Suppressor macrophage treated with lipopolysaccharide for 1 hour (primary cell): ENCODE measurements at places on chromosomes 4 and X.

DNA sequence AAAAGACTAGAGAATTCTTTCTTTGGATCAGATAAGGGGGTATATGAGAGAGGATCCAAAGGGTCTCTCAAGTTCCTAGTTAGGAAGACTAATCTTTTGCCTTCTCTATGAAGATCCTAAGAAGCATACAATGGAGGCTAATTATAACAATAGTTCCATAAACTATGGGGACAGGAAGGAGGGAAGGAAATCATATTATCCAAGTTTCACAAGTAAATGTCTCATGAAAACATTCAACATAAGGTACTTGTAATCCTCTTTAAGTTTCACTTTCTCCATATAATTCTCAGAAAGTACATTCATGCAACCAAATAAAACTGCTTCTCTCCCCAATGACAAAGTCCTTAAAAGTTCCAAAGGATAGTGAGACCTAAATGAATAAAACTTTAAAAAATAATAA, 27.1 kb downstream of the STX18 start:
- no peak for DNase-seq

DNA sequence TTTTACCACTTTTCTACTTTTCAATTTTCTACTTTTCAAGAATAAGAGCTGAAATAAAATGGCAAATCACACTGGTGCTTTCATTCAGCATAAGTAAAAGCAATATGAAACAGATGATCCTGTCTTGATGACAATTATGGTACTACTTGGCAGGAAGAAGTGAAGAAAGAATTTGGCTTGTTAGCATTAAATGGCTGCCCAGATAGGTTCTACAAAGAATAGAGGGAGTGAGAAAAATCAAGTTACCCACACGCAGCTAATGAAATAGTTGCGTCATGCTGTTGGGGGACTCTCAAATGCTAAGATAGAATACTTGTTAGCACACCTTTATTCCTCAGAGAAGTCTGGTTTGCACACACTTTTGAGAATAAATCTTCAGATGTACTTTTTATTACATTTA, 12.5 kb upstream of the LCORL start:
- DNase-seq, result no peak

DNA sequence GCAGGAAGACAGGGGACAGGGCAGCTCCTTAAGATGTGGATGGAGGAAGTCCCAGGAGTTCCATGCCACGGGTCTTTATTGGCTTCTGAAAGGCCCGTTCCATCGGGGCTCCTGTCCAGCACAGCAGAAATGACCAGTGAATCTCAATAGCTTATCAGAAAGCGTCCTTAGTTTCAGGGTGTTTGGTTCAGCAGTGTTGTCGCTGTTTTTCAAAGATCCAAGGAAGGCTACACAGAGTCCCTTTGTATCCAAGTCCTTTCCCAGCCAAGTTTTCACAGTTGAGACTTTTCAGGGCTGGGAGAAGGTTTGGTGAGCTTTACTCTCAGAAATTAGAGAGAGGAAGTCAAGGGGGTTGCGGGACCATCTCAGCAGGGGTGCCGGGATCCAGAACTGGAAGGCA, 5.0 kb upstream of the ZCCHC4 start:
- no peak for DNase-seq

- peak; percentile 12 for DNase-seq
Measured at GRCh38 chr4:142402900-142403299, 443.2 kb downstream of the INPP4B start.

DNA sequence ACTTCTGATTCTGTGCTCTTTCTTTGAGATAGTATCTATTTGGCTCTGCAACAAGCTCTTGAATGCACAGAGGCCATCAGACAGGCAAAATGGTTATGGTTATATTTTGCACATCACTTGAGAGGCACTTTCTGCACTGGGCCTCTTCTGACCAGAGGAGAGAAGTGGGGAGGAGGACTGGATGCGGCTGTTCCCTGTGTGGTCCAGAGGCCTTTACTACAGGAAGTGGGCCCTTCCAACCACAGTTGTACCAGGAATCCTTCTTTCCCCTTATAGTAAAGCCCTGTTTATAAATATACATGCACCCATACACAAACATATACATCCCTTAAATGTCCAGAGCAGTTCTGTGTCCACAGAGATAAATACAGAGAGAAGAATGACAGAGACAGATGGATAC, 182.7 kb upstream of the HHIP start:
- no peak for DNase-seq

- no peak for DNase-seq
Measured at GRCh38 chr4:182212211-182212761, 30.9 kb upstream of the TENM3 start.

- no peak for DNase-seq
Measured at GRCh38 chr4:108351791-108352190, 183.1 kb upstream of the LEF1 start.

GRCh38 chr4:183636923-183637322, 22.1 kb downstream of the RWDD4 start:
- DNase-seq, result no peak

GRCh38 chr4:6658597-6659075, 18.2 kb downstream of the MRFAP1 start:
- peak; percentile 76 for DNase-seq

- DNase-seq, result no peak
Measured at GRCh38 chr4:143281507-143282190, 55.0 kb upstream of the GAB1 start.

DNA sequence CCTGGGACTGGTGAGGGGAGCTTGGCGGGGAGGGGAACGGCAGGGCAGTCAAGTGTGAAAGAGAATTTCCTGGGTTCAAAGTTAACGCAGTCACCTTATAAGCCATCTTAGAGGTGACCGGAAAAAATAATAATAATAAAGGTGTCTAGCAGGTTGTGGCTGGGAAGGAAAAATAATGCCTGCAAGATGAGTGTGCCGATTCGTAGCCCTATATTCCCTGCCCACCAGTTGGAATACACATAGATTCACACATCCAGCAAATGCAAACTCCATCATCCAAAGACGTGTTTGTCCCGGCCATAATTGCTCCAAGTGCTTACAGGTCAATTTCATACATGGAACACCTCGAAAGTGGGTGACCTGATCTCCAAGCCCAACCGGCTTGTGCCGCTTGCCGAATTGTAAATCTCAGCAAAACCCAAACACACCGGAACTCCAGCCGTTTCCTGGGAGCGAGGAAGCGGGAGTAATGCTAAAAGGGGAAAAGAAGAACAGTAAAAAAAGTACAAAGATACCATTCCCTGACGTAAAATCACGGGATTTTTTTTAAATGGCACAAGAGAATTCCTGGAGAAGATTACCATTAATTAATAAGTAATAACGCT, 1.3 kb upstream of the FAT1 start:
- DNase-seq, result no peak

DNA sequence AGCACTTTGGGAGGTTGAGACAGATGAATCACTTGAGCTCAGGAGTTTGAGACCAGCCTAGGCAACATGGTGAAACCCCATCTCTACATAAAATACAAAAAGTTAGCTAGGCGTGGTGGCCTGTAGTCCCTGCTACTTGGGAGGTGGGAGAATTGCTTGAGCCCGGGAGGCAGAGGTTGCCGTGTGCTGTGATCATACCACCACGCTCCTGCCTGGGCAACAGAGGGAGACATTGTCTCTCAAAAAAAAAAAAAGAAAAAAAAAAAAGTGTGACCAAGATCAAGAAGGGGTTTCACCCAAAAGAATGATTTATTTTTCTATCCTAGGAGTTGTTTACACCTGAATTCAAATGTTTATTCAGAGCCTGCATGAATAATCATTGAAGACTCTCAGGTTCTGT, 572.4 kb upstream of the GALNT7 start:
- DNase-seq, result no peak

- DNase-seq, result no peak
Measured at GRCh38 chr4:71348586-71348985, 9.8 kb downstream of the SLC4A4 start.

DNA sequence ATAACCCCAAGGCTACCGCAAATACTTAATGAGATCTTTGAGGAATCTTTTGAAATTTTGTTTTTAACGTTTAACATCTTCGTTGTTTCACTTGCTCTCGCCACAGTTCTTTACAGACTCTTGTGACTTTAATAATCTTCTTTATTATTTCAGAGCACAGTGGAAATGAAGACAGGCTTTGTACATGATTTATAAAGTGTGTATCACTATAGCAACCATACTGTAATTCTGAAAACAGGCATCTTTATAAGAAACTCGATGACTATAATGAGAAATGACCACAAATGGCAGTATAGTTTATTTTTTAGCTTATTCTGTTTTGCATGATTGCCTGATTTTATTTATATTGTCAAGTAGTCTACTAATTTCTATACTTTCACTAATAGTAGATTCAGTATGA, 224.4 kb upstream of the GALNTL6 start:
- no peak for DNase-seq

DNA sequence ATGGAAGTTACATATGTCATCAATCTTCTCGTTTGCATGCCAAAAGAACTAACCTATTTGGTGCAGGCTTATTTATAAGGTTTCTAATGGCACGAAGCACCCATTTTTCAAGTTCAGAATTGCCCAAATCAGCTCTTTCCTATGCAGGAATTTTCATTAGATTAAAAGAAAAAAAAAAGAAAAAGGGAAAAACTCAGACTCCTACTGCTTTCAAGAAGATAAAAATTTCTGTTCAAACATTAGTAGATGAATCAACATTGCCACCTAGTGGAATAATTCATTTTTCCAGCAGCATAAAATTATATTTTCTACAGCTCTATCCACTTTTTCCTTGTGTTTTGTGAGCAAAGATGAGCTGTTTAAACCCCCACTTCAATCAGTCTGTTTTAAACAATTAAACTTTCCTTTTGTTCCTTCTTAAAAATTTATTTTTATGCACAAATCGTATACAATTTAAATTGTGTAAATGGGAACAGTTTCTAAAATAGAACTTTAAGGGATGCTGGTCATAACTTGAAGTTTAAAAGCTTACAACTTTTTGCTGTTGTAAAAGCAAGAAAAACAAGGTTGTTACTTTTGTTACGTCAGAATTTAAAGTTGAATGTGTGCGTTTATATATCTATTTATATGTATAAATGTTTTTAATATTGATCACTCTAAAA, 309.9 kb downstream of the ARAP2 start:
- peak; percentile 71 for DNase-seq

GRCh38 chrX:10467793-10468192, 152.6 kb downstream of the MID1 start:
- DNase-seq, result peak; percentile 67

DNA sequence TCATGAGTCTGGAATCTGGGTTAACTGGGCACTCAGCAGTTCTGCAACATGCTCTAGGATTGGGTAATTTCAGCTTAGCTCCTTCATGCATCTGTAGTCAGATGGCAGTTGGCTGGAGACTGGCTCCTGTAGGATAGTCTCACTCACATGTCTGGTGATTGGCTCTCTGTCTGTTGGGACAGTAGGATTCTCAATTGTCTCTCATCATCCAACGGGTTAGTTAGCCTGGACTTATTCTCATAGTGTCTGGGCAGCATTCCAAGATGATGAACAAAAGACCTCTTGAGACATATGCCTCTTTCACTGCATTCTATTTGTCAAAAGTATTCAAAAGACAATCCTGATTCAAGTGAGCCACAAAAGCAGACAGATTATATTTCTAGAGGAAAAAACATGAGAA, 795.6 kb upstream of the GALNTL6 start:
- no peak for DNase-seq

GRCh38 chr4:39429476-39430334, 23.0 kb downstream of the KLB start:
- no peak for DNase-seq

DNA sequence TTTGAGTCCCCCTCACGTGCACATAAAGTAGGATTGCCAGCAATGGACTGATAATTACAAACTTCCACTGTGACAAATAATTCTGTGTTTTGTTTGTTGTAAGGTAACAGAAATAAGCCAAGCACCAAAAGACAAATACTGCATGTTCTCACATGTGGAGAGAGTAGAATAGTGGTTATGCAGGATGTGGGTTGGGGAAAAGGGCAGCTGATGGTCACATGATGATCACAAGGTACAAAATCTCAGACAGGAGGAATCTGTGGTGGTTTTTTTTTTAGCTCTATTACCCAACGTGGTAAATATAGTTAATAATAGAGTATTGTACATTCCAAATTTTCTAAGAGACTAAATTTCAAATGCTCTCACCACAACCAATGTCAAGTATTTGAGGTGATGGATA, 182.3 kb downstream of the BANK1 start:
- DNase-seq, result no peak

- DNase-seq, result no peak
Measured at GRCh38 chr4:139853309-139853708, 187.7 kb downstream of the MGST2 start.

DNA sequence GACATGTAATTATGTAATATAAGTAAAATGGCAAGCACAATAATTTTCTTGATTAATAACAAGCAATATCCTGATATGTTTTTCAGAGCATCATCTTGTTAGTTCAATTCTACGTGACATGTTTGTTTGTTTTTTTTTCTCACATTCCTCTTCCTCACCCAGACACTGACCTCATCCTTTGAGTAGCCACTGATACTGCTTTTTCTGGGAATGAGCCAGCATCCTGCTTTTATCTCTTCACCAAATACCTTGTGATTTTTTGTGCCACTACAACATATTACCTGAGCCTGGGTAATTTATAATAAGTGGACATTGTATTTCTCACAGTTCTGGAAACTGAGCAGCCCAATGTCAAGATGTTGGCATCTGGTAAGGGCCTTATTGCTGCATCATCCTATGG, 484.0 kb downstream of the NAF1 start:
- no peak for DNase-seq

DNA sequence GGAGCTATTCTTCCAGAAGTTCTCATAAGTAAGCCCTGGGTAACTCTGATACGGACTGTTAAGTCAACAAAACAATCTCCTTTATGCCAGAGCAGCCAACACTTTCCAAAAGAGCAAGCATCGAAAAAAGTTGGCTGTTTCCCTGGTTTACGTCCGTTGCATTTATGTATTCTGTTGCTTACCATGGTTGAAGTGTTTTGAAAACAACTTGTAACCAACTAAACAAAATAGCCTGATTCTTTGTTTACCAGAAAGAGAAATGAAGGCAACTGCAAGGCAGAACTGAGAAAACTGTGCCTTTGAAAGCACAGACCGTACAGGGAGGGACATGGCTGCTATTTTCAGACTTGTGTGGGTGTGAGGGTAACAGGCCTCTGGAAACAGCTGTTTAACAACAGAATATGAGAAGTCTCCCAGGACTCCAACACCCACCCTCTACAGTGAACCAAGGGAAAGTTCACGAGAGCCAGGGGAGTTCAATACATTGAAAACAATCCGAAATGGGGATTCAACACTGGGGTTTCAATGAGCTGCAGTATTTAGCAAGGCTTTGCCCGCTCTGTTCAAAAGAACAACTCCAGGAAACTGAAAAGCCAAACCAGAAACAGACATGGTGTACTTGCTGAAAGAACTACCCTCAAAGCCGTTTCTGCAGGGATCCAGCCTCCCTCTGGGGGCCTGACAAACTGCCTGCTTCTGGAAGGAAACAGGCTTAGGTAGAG, 95.8 kb upstream of the EGFL6 start:
- DNase-seq, result peak; percentile 37

DNA sequence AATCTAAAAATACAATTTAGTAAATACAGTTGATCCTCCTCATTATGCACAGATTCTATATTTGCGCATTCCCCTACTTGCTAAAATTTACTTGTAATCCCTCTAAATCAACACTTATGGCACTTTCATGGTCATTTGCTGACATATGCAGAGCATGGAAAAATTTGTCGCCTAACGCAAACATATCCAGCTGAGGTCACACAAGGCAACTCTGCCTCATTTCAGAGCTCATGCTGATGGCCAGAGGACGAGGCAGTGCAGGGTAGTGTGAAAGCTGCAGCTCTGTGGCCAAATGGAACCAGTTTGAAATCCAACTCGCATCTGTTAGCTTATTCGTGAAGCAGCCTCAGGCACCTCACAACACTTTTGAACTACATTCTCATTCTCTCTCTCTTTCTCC, 39.7 kb upstream of the KLHL2 start:
- no peak for DNase-seq
